ENCODE measurements at places on chromosomes 7 and 10.

GRCh38 chr10:113648478-113648877, 15.4 kb downstream of the NRAP start:
- DNase-seq: no peak

DNA sequence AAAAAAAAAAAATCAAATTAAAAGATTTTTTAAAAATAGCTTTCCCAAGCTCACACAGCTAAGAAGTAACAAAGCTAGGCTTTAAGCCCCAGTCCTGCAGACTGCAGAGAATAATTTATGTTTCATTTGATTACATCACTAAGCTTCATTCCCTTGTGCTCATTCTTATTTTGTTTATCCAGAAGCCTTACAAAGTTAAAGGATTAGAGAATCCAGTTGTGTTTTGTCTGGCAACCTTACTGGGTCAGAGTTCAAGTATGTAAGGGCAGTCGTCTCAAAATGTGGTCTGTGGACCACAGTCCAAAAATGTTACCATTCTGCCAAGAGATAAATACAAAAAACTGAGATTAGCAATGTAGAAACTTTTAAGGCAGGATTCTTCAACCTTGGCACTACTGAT, 32.1 kb upstream of the EZH2 start:
- DNase-seq: peak; percentile 24

DNA sequence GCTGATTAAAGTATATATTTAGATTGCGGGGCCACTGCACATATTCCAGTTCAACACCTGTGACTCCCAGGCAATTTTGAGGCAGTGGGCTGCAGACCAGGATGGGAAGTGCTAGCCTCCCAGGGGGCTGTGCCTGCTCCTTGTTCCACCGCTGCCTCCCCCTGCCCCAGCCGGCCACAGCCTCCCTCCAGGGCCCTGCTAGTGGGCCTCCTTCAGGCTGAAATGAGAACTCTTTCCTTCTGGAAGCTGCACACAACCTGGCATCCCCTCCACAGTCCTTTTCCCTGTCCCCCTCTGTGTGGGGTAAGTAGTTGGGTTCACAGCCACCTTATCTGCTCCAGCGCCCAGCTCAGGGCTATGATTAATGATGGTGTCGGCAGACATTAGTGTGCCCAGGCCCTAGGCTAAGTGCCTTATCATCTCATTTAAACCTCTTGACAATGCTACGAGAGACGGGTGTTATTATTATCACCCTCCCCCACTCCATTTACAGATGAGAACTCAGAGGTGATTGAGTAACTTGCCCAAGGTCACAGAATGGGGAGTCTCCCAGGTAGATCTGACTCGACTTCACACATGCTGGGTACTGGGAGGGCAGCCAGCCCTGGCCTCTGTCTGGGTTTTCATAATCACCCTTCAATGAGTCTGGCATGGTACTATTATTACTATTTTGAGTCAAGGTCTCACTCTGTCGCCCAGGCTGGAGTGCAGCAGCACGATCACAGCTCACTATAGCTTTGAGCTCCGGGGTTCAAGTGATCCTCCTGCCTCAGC, 10.8 kb upstream of the SFRP5 start:
- DNase-seq: no peak

DNA sequence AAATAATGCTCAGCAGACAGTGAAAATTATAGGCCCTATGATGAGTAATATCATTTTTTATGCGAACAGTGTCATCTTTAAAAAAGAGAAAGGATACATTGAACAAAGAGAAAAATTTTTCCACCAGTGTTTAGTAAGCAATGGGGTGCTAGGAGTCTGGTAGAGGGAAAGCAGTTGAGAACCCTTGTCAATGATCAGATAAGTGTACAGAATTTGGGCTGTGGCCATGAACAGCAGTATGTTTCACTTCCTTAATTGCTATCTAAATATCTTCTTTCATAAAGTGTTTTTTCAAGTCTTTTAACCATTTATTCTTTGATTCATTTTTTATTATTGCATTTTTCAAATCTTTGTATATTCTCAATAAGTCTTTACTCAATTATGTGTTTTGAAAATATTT, 750.7 kb upstream of the KCND2 start:
- DNase-seq: no peak

GRCh38 chr10:3081383-3081981, 14.1 kb downstream of the PFKP start:
- no peak for DNase-seq

- DNase-seq: no peak
Measured at GRCh38 chr7:95469848-95470247, 15.9 kb upstream of the ASB4 start.

All from GM04504 (cell line).